Activated naive CD4-positive, alpha-beta T cell treated with anti-CD3 and anti-CD28 coated beads, Interleukin-2, amount 10 ng/mL, durations not matched to agents 5 hours and 36 hours (primary cell): ENCODE measurements at places on chromosomes 5 and 9. TPM values are rescaled to one million over a fixed set of nuclear protein-coding genes. Genes with fewer than 3 reads are reported as not detected.

The TLR4 gene
- 0.15 TPM for total RNA-seq

The MRPL41 gene
- 51.9 TPM for total RNA-seq

The RNF224 gene
- total RNA-seq: not detected

The PDLIM4 gene
- not detected for total RNA-seq

The TSSK1B gene
- not detected for total RNA-seq

The ERGIC1 gene
- 44.8 TPM for total RNA-seq
